ENCODE measurements at places on chromosomes 11 and 22. TPM values are rescaled to one million over a fixed set of nuclear protein-coding genes. Genes with fewer than 3 reads are reported as not detected.

Gene AGBL2
- 1.1 TPM for polyA plus RNA-seq

Gene ARAP1
- polyA plus RNA-seq = 65.0 TPM

Gene ARHGEF17
- 50.5 TPM for polyA plus RNA-seq

Gene EMID1
- polyA plus RNA-seq = 10.2 TPM

Gene CTSW
- polyA plus RNA-seq = 0.54 TPM

Gene NTM
- 16.8 TPM for polyA plus RNA-seq

- no peak for DNase-seq
Observed at GRCh38 chr11:120786206-120786735, 237.6 kb upstream of the TBCEL start.

DNA sequence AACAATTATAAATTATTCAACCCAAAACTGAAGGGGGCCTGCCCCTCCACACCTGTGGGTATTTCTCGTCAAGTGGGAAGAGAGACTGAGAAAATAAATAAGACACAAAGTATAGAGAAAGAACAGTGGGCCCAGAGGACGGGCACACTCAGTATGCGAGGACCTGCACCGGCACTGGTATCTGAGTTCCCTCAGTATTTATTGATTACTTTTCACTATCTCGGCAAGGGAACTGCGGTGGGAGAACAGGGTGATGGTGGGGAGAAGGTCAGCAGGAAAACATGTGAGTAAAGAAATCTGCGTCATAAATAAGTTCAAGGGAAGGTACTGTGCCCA is 3.2 kb downstream of the C11orf54 start:
- no peak for DNase-seq

- no peak for DNase-seq
Observed at GRCh38 chr22:37059876-37060449, 8.4 kb downstream of the KCTD17 start.

DNA sequence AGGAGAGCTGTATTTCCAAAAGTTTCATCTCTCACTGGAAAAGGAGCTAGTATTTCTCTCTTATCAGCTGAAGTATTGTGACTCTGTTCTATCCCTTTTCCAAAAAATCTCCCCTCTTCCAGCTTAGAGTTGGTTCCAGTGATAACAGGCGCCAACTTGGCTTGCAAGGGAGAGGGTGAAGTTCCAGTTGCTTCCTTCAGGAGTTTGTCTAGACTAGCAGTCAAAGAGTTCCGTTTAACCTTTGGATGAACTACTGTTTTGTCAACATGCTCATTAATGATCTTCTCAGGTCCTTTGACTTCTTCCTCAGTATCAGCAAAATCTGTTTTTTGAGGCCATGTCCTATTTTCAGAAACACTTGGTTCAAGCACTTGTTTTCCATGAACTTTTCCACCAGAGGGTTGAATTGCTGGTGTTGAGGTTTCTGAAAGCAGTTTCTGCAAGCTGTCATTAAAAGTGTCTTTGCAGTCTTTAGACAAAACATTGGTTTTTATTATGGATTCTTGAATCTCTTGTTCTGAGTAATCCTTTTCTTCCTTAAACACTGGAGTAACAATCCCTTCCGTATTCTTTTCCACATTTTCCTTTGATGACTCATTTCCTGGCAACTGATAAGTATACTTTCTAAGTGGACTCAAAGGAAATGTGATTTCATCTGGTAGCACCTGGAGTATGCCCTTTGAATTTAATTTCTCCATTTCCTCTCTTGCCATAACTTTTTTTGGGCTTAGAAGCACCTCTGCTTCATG is 39.7 kb upstream of the CCDC89 start:
- DNase-seq = no peak

DNA sequence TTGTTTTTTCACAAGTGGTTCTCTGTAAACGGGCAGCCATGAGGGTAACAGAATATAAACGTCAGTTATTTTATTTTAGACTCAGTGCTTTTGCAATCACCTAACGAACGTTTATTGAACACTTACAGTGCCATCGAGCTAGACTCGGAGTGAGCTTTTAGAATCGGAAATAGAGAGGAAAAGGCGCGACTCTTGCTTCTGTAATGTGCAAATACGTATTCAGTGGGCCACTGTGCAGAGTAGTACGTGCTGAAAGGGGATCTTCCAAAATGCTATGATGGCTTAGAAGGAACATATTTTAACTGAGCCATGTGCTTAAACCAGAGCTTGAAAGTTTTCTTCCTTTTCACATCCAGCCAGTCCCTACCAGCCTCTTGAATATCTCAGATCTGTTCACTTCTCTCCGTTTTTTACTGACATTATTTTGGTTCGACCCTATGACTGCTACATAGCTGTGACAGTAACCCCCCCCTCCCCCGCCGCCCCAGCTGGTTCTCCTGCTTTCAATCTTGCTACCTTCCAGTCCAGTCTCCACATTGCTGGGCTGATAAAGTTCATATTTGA is 468 bp downstream of the DDIAS start:
- no peak for DNase-seq

DNA sequence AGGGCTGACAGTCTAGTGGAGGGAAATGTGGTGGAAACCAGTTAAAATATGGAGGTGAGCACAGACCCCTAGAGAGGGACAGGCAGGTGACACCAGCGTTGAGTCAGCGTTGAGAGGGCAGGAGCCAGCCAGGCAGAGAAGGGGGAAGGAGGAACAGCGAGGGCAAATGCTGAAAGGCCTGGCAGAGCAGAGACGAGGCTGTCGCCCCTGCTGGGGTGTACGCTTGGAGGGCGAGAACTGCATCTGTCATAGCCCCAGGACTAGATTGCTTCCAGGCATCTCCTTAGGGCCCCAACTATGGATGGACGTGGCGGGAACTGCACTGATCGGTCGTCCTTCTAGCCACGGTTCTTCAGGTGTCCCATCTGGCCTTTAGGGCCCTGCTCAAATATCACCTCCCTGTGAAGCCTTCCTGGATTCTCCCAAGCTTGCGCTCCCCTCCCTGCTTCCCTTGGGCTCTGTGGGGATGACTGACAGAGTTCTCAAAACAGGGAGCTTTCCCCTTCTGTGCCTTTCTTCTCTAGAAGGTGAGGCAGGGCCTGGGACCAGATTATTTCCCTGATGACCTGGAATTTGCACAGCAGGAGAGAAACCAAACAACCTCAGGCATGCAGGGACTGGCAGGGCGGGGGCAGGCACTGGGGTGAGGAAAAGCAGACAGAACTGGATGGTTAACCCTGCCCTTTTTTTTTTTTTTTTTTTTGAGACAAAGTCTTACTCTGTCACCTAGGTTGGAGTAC is 11.1 kb downstream of the SYNGR1 start:
- DNase-seq = no peak

DNA sequence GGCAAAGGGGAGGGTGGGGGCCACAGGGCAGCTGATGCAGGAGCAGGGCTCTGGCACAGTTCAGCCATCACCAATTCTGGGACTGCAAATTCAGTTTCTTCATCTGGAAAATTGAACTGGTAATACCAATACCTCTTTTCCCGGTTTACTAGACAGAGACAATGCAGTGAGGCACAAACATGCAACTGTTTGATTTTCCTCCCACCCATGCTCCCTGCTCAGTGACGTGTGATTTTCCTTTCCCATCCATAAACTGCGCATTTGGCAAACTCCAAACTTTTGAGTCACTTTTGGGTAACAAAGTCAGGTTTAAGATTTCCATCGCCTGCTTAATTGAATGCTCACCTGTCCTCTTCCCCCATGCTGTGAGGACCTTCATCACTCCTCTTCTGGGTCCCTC is 23.2 kb downstream of the P2RY2 start:
- no peak for DNase-seq

- DNase-seq = no peak
Observed at GRCh38 chr22:30830907-30831306, 136.2 kb downstream of the OSBP2 start.

Measured in muscle of arm (tissue), 14 donors.